ENCODE measurements at places on chromosomes 4 and X. TPM values are rescaled to one million over a fixed set of nuclear protein-coding genes. Genes with fewer than 3 reads are reported as not detected.

Gene LGI2
- 3.3 TPM for polyA plus RNA-seq

Gene ADGRL3
- polyA plus RNA-seq = 23.4 TPM

GRCh38 chr4:84579403-84579776 lies 3.5 kb upstream of the CDS1 start:
- DNase-seq = no peak

GRCh38 chrX:153782313-153782712 lies 1.5 kb downstream of the SRPK3 start:
- no peak for DNase-seq

- DNase-seq = no peak
Observed at GRCh38 chrX:5015451-5015850, 1213.2 kb downstream of the NLGN4X start.

Data from left lung (tissue), 14 donors.